WTC11 (cell line): ENCODE measurements at places on chromosomes 16 and 17. TPM values are rescaled to one million over a fixed set of nuclear protein-coding genes. Genes with fewer than 3 reads are reported as not detected.
A peak's percentile ranks its signal among the peaks of the same experiment; 100 is the strongest.

TEX2 gene
- total RNA-seq, result 10.8 to 13.3 TPM (median 12.2 TPM) in 3 replicates

CDRT15L2 gene
- total RNA-seq, result not detected in 3 replicates

KRT31 gene
- total RNA-seq, result not detected in 3 replicates

KRTAP4-4 gene
- not detected in 3 replicates for total RNA-seq

FOXO3B gene
- total RNA-seq, result 9.9 to 11.9 TPM (median 10.7 TPM) in 3 replicates

USB1 gene
- total RNA-seq, result 67.1 to 75.2 TPM (median 69.6 TPM) in 3 replicates

DNA sequence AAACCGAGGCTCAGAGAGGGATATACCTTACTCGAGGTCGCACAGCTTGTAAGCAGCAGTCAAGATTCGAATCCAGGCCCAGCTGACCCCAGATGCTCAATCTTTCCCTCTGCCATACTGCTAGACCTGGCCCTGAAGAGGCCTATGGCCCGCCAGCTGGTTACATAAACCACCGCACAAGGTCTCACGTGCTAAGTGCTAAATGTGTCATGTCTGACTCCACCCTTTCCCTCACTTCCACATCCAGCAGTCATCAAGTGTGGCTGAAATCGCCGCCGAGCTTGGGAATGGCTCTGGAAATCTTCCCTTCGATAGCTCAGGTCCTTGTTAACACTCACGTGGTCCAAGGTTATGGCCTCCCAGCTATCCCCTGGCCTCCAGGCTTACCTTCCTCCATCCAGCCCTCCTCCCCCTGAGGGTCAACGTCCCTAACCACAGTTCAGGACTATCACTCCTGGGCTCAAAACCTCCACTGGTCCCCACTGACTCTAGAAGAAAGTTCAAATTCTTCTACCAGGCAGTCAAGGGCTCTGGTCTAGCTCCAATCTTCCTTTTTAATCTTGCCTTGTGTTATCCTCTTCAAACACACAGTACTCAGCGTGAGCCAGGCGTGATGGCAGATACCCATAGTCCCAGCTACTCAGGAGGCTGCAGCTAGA, 3.5 kb downstream of the ZBTB4 start:
- H3K36me3 ChIP-seq, result no peaks in the 10 kb centered on the region
- DNase-seq, result no peak
- no peak overlapping the region; the same call in 1 of the 2 replicates for H3K27ac ChIP-seq
- no peaks in the 10 kb centered on the region for H3K27me3 ChIP-seq

DNA sequence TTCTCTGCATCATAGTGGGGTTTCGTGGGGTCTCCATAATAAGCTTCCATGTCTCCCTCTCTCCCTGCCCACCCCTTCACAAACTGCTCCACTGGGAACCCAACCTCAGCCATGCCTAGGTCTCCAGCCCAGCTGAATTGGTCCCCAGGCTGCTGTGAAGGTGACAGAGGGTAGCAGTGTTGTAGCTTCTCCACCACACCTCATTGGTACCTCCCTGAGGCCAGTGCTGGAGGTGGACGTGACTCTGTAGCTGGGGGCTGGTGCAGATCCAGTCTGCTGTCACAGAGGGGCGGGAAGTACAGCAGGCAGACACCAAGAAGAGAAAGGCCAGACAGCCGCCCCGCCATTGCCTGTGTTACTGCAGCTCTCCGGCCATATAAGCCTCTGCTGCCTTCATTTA, 82.1 kb downstream of the OR1D5 start:
- no peak overlapping the region for H3K4me3 ChIP-seq
- H3K27me3 ChIP-seq, result no peaks in the 10 kb centered on the region
- no peak for DNase-seq
- no peak overlapping the region for H3K27ac ChIP-seq

DNA sequence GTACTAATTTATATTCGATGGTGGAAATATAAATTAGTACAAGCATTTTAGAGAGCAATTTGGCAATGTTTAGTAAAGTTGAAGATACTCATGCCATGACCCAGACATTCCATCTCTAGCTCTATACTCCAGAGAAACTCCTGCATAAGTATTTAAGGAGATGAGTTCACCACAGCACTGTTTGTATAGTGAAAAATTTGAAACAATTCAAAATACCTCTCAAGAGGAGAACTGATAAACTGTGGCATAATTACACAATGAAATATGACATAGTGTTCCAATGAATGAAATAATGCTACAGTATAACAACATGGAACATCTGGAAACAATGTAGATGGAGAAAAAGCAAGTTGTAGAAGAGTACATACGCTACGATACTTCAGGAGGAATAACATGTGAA, 48.6 kb upstream of the IRX3 start:
- H3K4me3 ChIP-seq, result no peak overlapping the region
- no peak for DNase-seq
- H3K4me1 ChIP-seq, result peaks cover 52% of the 10 kb centered on the region
- no peak overlapping the region for H3K27ac ChIP-seq
- H3K36me3 ChIP-seq, result no peaks in the 10 kb centered on the region

GRCh38 chr17:17749025-17749772, 67.9 kb downstream of the RAI1 start:
- no peaks in the 10 kb centered on the region for H3K36me3 ChIP-seq
- H3K4me3 ChIP-seq, result peak overlapping the region; percentile 14
- DNase-seq, result peak; percentile 52
- peak overlapping the region; percentile 91 for H3K27ac ChIP-seq

DNA sequence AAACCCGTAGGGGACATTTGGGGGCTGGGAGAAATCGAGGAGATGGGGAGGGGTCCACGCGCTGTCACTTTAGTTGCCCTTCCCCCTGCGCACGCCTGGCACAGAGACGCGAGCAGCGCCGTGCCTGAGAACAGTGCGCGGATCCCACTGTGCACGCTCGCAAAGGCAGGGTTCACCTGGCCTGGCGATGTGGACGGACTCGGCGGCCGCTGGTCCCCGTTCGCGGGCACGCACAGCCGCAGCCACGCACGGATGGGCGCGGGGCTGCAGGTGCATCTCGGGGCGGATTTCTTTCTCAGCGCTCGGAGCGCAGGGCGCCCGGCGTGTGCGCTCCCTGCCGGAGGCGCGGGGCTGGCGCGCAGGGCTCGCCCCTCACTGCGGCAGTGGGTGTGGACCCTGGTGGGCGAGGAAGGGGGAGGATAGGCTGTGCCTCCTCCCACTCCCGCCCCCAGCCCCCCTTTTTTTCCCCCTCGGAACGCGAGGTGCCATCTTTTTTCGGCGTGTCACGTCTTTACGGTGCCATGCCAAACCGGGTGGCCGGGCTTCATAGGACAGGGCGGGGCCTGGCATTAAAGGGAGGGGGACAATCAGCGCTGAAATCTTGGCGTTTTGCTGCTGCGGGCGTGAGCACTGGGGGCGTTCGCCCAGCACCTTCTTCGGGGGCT, 1.1 kb downstream of the MAPT start:
- H3K4me1 ChIP-seq, result peaks cover 18% of the 10 kb centered on the region
- DNase-seq, result peak; percentile 38
- H3K27ac ChIP-seq, result no peak overlapping the region
- H3K36me3 ChIP-seq, result no peaks in the 10 kb centered on the region
- peaks cover 95% of the 10 kb centered on the region for H3K27me3 ChIP-seq
- H3K4me3 ChIP-seq, result peak overlapping the region; percentile 73

DNA sequence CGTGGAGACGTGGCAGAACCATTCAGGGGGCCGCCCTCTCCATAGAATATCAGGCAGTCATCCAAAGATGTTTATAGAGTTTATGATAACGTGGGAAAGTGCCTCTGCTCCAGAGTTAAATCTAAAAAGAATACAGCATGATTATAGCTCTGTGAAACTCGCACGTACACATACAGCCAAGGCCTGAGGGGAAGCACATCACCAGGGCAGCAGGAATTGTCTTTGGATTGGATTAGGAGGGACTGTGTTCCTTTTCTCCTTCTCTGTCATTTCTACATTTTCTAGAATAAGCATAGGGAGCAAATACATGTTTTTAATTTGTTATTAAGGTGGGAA, 26.9 kb downstream of the EEF2K start:
- no peaks in the 10 kb centered on the region for H3K4me1 ChIP-seq
- H3K4me3 ChIP-seq, result no peak overlapping the region
- peaks cover 12% of the 10 kb centered on the region for H3K36me3 ChIP-seq
- H3K27me3 ChIP-seq, result no peaks in the 10 kb centered on the region
- DNase-seq, result no peak

GRCh38 chr16:52770828-52771227, 223.9 kb upstream of the TOX3 start:
- no peak overlapping the region for H3K4me3 ChIP-seq
- no peak for DNase-seq
- no peak overlapping the region for H3K27ac ChIP-seq
- no peaks in the 10 kb centered on the region for H3K36me3 ChIP-seq

- DNase-seq, result peak; percentile 67
- peaks cover 48% of the 10 kb centered on the region for H3K27me3 ChIP-seq
- H3K4me1 ChIP-seq, result no peaks in the 10 kb centered on the region
- H3K27ac ChIP-seq, result no peak overlapping the region
- peak overlapping the region; percentile 72 for H3K4me3 ChIP-seq
- H3K36me3 ChIP-seq, result no peaks in the 10 kb centered on the region
Observed at GRCh38 chr16:67013823-67014633, 14.9 kb upstream of the CBFB start.

- DNase-seq, result peak; percentile 21
- peaks cover 9% of the 10 kb centered on the region for H3K4me1 ChIP-seq
- no peak overlapping the region for H3K27ac ChIP-seq
- H3K36me3 ChIP-seq, result no peaks in the 10 kb centered on the region
Observed at GRCh38 chr17:33288954-33289353, 4.1 kb downstream of the ASIC2 start.

GRCh38 chr17:27741361-27741861, 58.9 kb downstream of the NOS2 start:
- no peaks in the 10 kb centered on the region for H3K4me1 ChIP-seq
- no peak for DNase-seq
- no peaks in the 10 kb centered on the region for H3K27me3 ChIP-seq
- H3K27ac ChIP-seq, result no peak overlapping the region
- H3K4me3 ChIP-seq, result no peak overlapping the region

- H3K36me3 ChIP-seq, result no peaks in the 10 kb centered on the region; the same call in 1 of the 2 replicates
- H3K4me1 ChIP-seq, result peaks cover 5% of the 10 kb centered on the region
- H3K27ac ChIP-seq, result peak overlapping the region; percentile 35
- no peak overlapping the region for H3K4me3 ChIP-seq
Observed at GRCh38 chr16:10972108-10972818, 27.9 kb downstream of the CLEC16A start.

DNA sequence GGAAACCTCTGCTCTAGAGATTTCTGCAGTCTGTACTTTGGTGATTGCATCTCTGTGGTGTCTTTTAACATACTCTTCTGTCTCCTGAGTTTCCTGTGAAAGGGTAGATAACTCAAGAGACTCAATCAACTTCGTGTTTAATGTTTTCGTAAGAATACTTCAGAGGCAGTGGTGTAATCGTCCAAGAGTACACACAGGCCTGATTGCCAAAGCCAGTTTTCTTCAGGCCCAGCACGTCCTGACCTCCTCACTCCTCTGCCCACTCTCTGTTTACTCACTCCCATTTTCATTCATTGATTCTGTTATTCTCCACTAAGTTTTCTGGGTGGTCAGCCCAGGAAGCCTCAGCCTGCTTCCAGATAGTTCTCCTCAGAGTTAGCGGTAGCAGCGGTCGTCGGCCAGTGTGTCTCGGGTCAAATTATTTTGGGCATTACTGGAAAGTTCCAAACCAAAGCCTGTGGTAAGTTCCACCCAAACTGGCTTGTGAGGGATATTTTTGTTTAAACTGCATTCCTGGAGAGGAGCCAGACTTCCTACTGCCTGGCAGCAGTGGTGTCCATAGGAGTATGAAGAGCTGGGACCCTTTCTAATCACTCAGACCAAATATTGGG, 293.2 kb downstream of the WWOX start:
- DNase-seq, result no peak
- no peaks in the 10 kb centered on the region for H3K27me3 ChIP-seq
- peaks cover 21% of the 10 kb centered on the region for H3K36me3 ChIP-seq

- no peak for DNase-seq
- H3K27ac ChIP-seq, result no peak overlapping the region
- H3K36me3 ChIP-seq, result no peaks in the 10 kb centered on the region
- no peaks in the 10 kb centered on the region for H3K27me3 ChIP-seq
- no peaks in the 10 kb centered on the region for H3K4me1 ChIP-seq
- H3K4me3 ChIP-seq, result no peak overlapping the region
Observed at GRCh38 chr16:12162151-12162985, 185.8 kb downstream of the SNX29 start.

- peaks cover 23% of the 10 kb centered on the region for H3K4me1 ChIP-seq
- peak overlapping the region; percentile 78; the same call in 1 of the 2 replicates for H3K27ac ChIP-seq
- peaks cover 12% of the 10 kb centered on the region for H3K36me3 ChIP-seq
Observed at GRCh38 chr17:75105126-75106080, 4.4 kb upstream of the ARMC7 start.

- no peak overlapping the region for H3K27ac ChIP-seq
- no peaks in the 10 kb centered on the region for H3K36me3 ChIP-seq
- H3K4me3 ChIP-seq, result no peak overlapping the region
- peaks cover 3% of the 10 kb centered on the region; the same call in 1 of the 2 replicates for H3K4me1 ChIP-seq
- no peak for DNase-seq
- no peaks in the 10 kb centered on the region for H3K27me3 ChIP-seq
Observed at GRCh38 chr17:32786169-32786568, 90.8 kb downstream of the MYO1D start.

- DNase-seq, result no peak
- H3K27ac ChIP-seq, result no peak overlapping the region
Observed at GRCh38 chr17:34733333-34733732, 154.0 kb downstream of the TMEM132E start.

- peaks cover 47% of the 10 kb centered on the region for H3K4me1 ChIP-seq
- no peak overlapping the region for H3K27ac ChIP-seq
- H3K27me3 ChIP-seq, result peaks cover 3% of the 10 kb centered on the region; the same call in 1 of the 2 replicates
Observed at GRCh38 chr17:73623247-73623646, 21.0 kb downstream of the SDK2 start.

- no peak overlapping the region for H3K27ac ChIP-seq
Observed at GRCh38 chr16:27777527-27777926, 227.6 kb downstream of the KATNIP start.

GRCh38 chr17:4345581-4346252, 20.8 kb downstream of the UBE2G1 start:
- peak overlapping the region; percentile 92 for H3K27ac ChIP-seq
- DNase-seq, result no peak
- H3K4me3 ChIP-seq, result no peak overlapping the region
- peaks cover 25% of the 10 kb centered on the region for H3K4me1 ChIP-seq
- 0 out of 2 replicates have a peak, but pooled peaks cover 3% of the 10 kb centered on the region for H3K36me3 ChIP-seq
- no peaks in the 10 kb centered on the region for H3K27me3 ChIP-seq

DNA sequence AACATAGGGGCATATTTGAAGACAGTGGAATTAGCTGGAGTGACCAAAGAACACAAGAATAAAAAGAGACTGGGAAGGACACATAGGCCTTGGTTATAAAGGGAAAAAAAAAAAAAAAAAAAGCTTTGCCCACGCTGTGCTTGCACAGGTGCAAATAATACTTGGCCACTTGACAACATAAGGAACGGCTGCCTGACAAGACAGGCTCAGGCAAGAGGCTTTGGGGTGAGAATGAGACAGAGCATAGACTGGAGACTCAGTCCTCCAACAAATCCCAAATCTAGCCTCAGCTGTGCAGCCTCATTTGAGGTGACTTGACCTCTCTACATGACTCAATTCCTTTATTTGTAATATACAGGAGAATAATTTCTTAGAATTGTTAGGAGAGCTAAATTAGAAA, 332.8 kb upstream of the DYNLRB2 start:
- DNase-seq, result no peak
- H3K27me3 ChIP-seq, result no peaks in the 10 kb centered on the region
- no peaks in the 10 kb centered on the region for H3K36me3 ChIP-seq
- no peaks in the 10 kb centered on the region for H3K4me1 ChIP-seq
- H3K4me3 ChIP-seq, result no peak overlapping the region
